Astrocyte of the hippocampus (primary cell): ENCODE measurements at places on chromosomes 2 and 18.

DNA sequence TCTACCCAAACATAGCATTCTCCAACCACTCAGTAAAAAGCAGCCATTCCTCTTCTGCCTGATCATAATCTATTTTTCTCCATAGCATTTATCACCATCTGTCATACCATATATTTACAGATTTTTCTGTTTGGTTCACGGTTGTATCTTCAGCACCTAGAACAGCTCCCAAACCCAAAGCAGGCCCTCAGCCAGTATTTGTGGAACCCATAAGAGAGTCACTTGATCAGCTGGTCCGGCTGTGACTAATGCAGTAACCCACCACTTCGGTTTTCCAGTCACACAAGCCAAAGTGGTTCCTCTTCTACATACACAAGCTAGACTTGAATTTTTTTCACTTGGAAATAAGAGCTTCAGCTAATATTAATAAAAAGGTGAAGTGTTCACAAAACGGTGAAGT is 511.6 kb upstream of the CELF4 start:
- DNase-seq: peak; percentile 32

GRCh38 chr18:44733069-44733753 is 52.5 kb downstream of the SETBP1 start:
- peak; percentile 87 for DNase-seq

DNA sequence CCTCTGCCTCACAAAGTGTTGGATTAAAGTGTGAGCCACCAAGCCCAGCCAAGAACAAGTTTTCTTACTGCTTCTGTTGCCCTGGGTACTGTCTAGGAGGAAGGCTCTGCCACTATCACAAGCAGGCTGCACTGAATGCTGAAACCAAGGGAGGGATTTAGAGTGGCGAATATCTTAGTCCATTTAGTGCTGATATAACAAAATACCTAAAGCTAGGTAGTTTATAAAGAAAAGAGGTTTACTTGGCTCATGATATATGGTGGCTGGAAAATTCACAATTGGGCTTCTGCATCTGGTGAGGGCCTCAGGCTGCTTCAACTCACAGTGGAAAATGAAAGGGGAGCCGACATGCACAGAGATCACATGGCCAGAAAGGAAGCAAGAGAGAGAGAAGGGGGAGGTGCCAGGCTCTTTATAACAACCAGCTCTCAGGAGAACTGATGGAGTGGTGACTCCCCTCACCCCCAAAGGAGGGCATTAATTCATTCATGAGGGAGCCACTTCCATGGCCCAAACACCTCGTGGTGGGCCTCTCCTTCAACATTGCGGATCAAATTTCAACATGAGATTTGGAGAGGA is 146.0 kb upstream of the SERPINE2 start:
- no peak for DNase-seq

DNA sequence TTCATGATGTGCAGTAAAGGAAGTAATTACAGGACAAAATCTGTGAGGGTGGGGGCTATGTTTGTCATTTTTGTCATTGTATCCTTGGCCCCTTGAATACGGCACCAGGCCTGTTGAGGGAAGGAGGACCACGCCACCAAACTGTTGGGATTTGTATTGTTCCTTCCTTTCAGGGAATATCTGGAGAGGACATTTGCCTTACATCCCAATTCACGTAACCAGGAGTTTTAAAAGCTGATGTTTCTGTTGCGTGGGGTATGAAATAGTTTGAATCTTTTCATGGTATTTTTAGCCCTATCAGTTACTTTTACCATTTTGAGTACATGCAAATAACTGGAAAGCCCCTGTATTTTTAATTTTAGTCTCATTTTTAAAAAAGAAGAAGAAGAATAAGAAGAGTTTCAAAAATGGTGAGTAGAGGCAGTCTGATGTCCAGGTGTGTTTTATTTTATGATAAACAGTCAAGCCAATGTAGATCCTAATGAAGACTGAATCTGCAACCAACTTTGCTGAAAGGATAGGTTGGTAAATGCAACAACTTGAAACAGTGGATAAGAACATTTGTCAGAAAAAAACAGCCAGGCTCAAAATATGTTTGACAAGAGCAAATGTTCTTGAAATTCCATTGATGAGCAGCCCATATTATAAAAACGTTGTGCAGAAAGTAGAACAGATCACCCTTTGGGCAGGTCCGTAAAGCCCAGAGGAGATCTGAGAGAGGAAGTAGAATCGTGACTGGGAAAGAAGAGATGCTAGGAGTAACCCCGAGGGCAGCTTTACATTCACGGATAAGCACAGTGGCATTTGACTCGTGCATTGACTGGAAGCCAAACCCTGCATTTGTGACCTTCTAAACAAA is 54.5 kb downstream of the RASGRP3 start:
- no peak for DNase-seq

- DNase-seq: no peak
These were observed 2.0 kb downstream of the WDR35 start for GRCh38 chr2:19987936-19988335.

DNA sequence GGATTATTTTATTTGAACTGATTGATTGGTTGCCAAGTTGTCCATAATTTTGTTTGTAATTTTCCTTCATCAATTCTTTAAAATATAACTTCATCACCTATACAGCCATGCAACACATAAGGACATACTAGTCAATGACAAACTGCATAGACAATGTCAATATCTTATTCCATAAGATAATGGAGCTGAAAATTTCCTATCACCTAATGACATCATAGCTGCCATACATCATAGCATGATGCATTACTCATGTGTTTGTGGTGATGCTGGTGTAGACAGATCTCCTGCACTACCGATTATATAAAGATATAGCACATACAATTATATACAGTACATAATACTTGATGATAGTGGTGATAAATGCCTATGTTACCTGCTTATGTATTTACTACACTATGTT is 369.8 kb upstream of the NT5C1B start:
- no peak for DNase-seq

- peak; percentile 98 for DNase-seq
These were observed 125.7 kb downstream of the RBMS1 start for GRCh38 chr2:160367887-160368286.

GRCh38 chr2:77664491-77664890 is 142.3 kb upstream of the LRRTM4 start:
- no peak for DNase-seq

- no peak for DNase-seq
These were observed 289.1 kb downstream of the ICOS start for GRCh38 chr2:204225671-204226073.

GRCh38 chr2:17051538-17051937 is 385.9 kb upstream of the CYRIA start:
- no peak for DNase-seq

DNA sequence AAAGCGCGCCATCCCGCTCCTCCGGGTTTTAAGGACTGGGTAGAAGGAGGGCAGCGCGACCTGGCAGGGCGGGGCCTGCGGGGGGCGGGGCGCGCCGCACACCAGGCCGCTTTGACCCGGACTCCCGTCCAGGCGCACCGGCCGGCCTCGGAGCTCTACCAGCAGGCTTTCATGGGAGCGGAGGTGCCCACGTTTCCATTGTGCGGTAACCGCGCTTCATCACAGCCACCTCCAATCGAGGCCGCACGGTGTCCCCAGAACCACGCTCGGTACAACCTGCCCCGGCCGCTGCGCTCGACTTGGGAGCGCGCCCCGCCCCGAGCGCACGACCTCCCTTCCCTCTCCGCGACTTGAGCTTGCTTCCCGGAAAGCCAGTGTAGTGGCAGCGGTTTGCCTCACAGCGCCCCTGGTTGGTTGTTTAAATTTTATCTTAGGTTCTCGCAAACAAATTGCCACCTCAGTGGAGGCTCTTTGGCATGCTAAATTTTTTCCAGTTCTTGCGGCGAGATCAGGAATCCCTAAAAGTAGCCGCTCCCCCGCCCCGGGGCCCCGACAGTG is 280 bp upstream of the CYP1B1 start:
- DNase-seq: peak; percentile 88

- DNase-seq: peak; percentile 26
These were observed 91.5 kb downstream of the ALK start for GRCh38 chr2:29829841-29830240.

DNA sequence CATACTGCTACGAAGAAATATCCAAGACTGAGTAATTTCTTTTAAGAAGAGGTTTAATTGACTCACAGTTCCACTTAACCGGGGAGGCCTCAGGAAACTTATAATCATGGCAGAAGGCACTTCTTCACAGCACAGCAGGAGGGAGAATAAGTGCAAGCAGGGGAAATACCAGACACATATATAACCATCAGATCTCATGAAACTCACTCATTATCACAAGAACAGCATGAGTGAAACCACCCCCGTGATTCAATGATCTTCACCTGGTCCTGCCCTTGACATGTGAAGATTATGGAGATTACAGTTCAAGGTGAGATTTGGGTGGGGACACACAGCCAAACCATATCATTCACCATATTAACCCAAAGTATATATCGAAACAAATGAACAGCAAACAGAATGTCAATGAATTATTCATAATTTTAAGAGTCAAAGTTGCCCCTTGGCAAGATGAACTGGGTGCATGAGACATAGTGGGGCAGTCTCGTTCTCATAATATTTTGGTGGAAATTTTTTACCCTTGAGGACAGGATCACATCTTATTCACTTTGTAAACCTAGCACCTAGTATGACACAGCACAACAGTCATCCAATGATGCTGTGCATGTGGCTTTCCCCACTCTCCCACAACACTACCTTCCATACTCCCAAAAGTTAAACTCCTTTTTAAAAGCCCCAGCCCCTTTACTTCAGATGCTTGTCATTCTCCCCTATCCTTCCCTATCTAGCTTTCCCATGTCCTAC is 425.3 kb downstream of the ZEB2 start:
- DNase-seq: no peak

GRCh38 chr2:232438951-232439757 is 16.8 kb upstream of the ALPI start:
- peak; percentile 22 for DNase-seq

- peak; percentile 48 for DNase-seq
These were observed 47.4 kb downstream of the LRPPRC start for GRCh38 chr2:43948370-43948769.

DNA sequence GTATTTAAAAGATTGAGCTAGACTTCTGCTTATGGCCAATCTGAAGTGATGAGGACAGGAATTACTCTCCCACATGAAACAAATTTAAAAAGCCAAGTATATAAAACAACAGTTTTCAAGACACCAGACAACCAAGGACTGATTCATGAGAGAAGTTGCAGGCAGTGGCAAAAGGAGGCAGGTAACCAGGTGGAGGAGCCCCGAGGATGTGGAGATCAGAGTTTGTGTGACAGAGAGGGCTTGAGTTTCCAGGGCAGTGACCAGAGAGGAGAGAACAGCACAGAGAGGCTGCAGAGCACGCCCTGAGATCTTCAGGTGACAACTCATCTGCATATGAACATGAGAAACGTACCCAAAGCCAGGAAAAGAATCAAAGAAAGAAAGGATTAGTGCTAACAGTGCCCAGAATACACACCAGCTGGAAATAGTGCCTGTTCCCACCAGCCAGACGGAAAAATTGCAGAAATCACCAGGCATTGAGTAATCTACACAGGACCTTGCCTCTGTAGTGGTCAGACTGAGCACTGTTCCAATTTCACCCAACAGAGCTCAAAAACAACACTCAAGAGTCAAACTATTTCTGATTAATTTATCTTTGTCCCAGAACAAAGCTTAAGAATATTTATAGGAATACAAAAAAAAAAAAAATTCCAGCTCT is 173.1 kb downstream of the SEPTIN10 start:
- peak; percentile 49 for DNase-seq

- peak; percentile 19 for DNase-seq
These were observed 269.5 kb downstream of the NEDD4L start for GRCh38 chr18:58313491-58314032.

DNA sequence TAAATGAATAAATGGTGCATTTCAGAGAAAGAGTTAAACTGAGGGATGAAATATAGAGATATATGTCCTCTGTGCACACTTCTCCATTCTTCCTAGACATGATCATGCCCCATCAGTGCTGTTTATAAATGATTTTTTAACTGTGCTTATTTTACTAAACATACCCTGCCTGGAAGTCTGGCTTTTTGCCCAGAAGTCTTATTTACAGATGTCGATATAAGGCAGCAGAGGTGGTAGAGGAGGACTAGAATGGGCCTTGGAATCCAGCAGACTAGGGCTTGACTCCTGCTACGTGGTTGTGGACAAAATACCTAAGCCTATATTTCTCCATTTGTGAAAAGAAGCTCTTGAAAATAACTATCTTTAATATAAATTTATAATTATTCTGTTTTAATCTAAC is 355.5 kb downstream of the RAD51AP2 start:
- no peak for DNase-seq

DNA sequence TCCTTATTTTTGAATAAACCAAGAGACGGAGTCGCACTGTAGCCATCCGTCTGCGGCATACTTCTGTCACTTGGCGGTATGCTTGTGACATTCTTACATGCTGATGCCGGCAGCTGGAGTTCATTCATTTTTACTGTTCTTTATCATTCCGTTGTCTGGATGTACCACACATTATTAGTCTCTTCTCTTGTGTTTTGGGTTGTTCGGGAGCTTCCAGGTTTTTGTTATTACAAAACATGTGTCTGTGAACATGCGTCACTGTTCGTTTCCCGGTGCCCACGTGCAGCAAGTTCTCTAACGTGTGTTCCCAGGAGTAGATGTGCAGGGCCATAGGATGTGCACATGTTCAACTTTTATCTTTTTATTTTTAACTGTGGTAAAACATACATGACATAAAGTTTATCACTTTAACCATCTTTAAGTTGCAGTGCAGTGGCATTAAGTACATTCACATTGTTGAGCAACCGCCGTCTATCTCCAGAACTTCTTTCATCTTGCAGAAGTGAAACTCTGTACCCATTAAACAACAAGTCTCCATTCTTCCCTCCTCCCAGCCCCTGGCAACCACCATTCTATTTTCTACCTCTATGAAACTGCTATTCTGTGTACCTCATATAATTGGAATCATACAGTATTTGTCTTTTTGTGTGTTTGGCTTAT is 40.1 kb downstream of the MTCL1 start:
- no peak for DNase-seq

GRCh38 chr2:121519732-121520640 is 10.7 kb upstream of the RNU4ATAC start:
- DNase-seq: no peak

- DNase-seq: no peak
These were observed 10.7 kb downstream of the CYRIA start for GRCh38 chr2:16654833-16655444.

DNA sequence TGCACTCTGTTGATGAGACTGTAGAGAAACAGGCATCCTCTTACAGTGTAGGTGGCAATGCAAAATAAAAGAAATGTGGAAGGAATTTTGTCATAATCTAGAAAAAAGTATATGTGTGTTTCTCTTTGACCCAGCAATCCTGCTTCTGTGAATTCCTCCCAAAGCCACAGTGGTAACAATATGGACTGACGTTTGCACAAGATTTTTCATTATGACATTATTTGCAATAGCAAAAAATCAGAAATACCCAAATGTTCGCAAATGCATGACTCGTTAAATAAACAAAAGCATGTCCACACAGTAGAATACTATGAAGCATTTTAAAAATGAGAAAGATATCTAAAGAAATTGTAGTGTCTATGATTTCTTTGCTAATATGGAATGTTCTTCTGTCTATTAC is 255.2 kb upstream of the NRP2 start:
- peak; percentile 13 for DNase-seq

- DNase-seq: peak; percentile 79
These were observed 303.5 kb downstream of the STK39 start for GRCh38 chr2:167943897-167944296.

- no peak for DNase-seq
These were observed 49.0 kb upstream of the TMEM18 start for GRCh38 chr2:726169-726568.
